ENCODE measurements at places on chromosomes 3 and 15. TPM values are rescaled to one million over a fixed set of nuclear protein-coding genes. Genes with fewer than 3 reads are reported as not detected.

DNA sequence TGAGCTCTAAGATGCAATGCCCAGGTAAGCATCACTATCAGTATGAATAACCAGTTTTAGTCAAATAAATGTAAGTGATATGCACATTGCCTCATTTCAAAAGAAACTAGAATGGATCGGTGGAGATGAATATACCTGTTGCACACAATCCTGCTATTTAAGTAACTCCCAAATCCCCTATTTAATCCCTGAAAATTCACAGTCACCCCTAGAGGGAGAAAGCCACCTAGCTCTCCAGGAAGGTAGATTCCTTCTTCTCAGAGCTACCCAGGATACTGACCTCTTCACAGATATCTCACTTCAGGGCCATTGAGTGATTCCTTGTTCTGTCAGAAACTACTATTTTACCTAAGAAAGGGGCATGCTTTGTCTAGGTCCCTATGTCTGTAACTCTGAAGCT is 11.7 kb downstream of the LSAMP start:
- no peak for DNase-seq

GRCh38 chr15:29970402-29970695 is 112.4 kb upstream of the GOLGA8J start:
- DNase-seq: no peak

ZNF660 gene
- polyA plus RNA-seq: 8.3 TPM

NLGN1 gene
- polyA plus RNA-seq: 2.9 TPM

C3orf85 gene
- polyA plus RNA-seq: 19.6 TPM

Measured in left renal cortex interstitium (tissue), 4 donors.